ENCODE measurements at places on chromosomes 2 and 18. TPM values are rescaled to one million over a fixed set of nuclear protein-coding genes. Genes with fewer than 3 reads are reported as not detected.

Gene SMARCAL1
- total RNA-seq = 29.0 TPM

Gene MXD1
- total RNA-seq = 12.6 TPM

Gene FHOD3
- not detected for total RNA-seq

Gene CASP10
- 12.7 TPM for total RNA-seq

Gene SPC25
- total RNA-seq = 22.8 TPM

Gene CYP26B1
- total RNA-seq = not detected

Gene FSHR
- not detected for total RNA-seq

Gene SEMA4C
- total RNA-seq = 23.8 TPM

Gene KCNS3
- not detected for total RNA-seq

Gene CHRNG
- not detected for total RNA-seq

Gene ELMOD3
- total RNA-seq = 16.7 TPM

Gene RFX8
- 0.49 TPM for total RNA-seq

Gene MAP2
- not detected for total RNA-seq

Gene SERPINB4
- total RNA-seq = not detected

Gene AMER3
- not detected for total RNA-seq

Gene MMADHC
- total RNA-seq = 131 TPM

Gene UPP2
- not detected for total RNA-seq

Gene POLR1A
- 73.5 TPM for total RNA-seq

Gene ITPRIPL1
- total RNA-seq = 51.4 TPM

Gene TXNDC2
- total RNA-seq = not detected

Gene LOXL3
- 1.5 TPM for total RNA-seq

Gene STAT4
- 47.9 TPM for total RNA-seq

Gene OTOF
- total RNA-seq = 7.2 TPM

Gene ALPP
- total RNA-seq = not detected

Gene C2orf80
- total RNA-seq = not detected

Gene SAG
- not detected for total RNA-seq

Gene KIF1A
- 0.47 TPM for total RNA-seq

Gene PROKR1
- not detected for total RNA-seq

Gene NABP1
- 50.7 TPM for total RNA-seq

Data from activated CD4-positive, alpha-beta T cell treated with anti-CD3 and anti-CD28 coated beads, Interleukin-2, amount 10 ng/mL, durations not matched to agents 24 days and 14 days (primary cell).